Activated T-helper 2 cell treated with anti-CD3 and anti-CD28 coated beads, Interferon-gamma antibody, Interleukin-2, Interleukin-4, amounts not matched to agents 10 μg/mL and 5 μg/mL and 100 μg/mL, durations not matched to agents 14 hours and 24 hours and 36 hours (primary cell): ENCODE measurements at places on chromosomes 12 and 14.
A peak's percentile ranks its signal among the peaks of the same experiment; 100 is the strongest.

DNA sequence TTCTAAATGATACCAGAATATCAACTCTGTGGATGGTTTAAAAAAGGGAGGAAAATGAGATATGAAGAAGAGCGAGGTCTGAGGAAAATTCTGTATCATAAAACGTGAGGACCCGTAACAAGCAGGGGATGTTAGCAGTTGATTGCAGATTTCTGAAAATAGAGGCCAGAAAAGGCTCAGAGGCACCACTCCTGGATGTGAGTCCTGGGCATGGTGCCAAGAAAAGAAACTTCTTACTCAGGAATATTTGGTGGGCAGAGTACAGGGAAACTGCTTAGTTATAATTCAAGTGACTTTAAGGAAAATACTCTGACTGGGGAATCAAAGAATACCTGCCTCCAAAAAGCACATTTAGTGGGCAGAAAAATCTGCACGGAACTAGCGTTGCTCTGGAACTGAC lies 85.5 kb downstream of the PRICKLE1 start:
- DNase-seq, result no peak

DNA sequence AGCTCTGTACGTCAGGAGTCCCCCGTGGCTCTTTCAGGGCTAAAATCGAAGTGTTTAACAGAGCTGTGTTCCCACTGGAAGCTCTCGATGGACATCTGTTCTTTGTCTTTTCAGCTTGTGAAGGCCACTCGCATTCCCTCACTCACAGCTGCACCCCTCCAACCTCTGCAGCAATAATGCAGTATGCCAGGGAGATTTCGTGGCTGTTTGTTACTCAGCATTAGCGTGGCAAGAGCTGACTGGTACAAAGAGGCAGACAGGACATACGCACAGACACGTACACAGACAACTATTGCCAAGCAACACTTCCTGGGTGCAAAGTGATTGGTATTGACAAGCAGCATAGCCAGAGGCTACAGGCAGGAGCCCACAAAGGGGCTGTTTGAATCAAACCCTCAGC lies 11.8 kb upstream of the FBXO21 start:
- no peak for DNase-seq

GRCh38 chr14:104999361-104999760 lies 13.8 kb downstream of the CLBA1 start:
- DNase-seq, result no peak

GRCh38 chr14:90814806-90815571 lies 1.2 kb downstream of the TTC7B start:
- DNase-seq, result no peak

DNA sequence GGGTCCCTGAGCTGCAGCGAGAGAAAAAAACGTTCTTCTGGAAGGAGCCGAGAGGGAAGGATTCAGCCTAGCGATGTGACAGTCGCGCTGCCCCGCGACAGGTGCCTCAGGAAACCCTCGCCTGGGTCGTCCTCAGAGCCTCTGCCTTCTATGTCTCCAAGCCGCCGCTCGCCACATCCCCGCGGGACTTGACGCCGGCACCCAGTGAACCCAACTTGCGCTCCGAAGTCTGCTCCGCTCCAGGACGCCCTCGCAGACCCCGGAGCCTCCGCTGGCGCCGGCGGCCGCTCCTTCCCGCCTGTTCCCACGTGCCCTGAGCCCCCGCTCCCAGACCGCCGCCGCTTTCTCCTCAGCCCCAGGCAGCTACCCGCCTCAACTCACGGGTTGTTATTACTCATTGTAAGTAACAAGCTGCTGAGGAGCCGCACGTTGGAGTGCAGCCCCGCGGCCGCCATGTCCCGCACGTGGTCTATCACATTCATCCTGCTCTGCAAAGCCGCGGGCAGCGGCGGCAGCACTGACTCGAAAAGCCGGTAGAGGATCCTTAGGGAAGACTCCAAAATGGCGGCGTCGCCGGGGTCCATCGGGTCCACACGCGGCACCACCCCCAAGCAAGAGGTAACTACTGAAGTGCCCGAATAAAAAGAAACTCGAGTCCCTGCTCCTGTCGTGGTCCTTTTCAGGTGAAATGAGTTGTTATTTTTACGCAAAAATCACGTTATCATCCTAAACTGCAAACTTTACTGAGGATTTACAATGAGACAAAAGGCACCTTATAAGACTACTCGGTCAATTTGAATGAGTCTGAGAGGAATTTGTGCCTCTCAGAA lies at the start of gene ANAPC7:
Gene ANAPC7 (minus strand): TSS at position 563 of the 830 bp plus-strand sequence. CDS start 81 bp downstream, at position 482.
- DNase-seq, result peak; percentile 81

- no peak for DNase-seq
Observed at GRCh38 chr12:109686523-109686922, 27.1 kb upstream of the FAM222A start.

- no peak for DNase-seq
Observed at GRCh38 chr14:75703467-75703866, 42.4 kb downstream of the TTLL5 start.

DNA sequence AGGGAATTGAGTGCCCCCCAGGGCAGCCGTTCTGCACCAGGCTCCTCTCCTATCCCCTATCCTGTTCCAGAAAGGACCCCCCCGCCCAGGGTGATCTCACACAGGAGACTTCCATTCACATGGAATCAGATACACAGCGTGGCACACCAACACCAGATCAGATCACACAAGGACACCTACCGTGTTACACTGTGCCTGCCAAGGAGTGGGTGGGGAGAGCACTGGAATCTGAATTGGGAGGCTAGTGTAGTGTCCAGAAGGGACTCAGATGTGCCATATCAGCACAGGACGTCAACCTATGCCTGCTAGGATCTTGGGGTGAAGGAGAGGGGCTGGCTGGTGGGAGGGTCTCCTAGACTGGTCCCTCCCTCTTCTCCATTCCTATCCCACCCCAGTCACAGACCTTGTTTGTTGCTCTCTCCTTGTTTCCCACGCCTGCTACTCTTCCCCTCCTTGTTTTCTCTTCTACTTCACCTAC lies 2.3 kb downstream of the PTMS start:
- no peak for DNase-seq

- no peak for DNase-seq
Observed at GRCh38 chr12:31594681-31595080, 3.7 kb upstream of the DENND5B start.

DNA sequence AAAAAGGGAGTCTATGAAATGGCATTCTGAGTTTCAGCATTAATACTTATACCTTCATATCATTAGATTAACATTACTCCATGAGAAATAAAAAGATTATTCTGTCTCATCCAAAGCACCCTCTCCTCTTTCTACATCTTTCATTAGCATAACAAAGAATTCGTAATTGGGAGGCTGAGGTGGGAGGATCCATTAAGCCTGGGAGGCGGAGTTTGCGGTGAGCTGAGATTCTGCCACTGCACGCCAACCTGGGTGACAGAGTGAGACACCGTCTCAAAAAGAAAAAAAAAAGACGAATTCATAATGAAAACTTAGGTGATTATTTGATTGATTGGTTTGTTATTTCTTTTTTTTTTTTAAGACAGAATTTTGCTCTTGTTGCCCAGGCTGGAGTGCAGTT lies 1.8 kb upstream of the CDK17 start:
- no peak for DNase-seq

DNA sequence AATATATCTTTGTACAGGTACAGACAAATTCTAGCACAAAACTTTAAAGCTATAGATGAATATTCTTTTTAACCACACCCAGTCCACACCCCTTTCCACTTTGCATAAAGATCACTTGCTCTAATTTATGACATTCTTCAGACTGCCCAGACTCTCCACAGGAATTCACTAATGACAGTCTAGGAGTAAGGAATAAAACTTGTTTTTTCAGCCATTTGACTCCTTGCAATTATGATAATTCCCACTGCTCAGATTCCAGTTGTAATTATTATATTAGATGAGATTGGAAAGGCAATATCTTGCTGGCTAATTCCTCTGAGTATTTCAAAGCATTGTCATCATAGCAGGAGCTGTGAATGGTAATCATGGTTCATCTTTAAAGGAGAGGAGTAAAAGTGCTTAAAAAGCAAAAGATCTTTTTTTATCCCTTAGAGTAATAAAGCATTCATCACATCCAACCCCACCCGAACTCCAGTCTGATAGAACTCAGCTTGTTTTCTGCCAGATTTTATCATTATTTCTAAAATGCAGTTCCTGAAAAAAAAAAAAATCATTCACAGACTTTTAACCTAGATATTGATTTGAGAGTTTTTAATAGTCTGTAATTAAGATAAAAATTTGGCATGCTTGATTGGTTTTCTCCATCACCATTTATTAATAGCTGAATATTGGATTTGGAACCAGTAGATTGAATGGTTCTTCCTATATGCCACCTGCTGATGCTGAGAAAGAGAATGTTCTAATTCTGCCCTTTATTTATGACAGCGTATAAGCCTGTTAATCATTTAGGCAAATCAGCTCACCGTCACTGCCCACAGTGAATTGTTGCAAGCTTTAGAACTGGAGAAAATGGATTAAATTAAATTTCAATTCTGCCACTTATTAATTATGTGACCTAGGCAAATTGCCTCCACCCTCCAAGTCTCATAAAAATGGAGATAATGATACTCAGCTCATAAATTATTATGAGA lies 93.9 kb upstream of the RASSF8 start:
- DNase-seq, result no peak

DNA sequence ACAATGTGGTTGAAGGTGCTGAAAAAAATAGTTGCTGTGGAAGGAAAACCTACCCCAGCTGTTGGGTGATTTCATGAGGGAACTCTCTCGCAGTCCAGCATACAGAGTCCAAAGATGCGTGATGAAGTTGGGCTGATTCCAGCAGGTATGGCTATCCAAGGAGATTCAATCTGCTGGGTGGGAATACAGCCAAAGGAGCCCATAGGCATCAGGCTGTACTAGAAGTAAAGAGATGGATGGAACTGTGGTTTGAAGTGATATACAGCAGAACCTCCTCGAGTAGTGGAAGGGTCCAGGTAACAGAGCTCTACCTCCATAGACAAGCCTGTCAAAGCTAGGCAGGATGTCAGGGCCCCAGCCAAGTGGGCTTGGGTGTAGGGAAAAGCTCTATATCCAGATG lies 11.5 kb upstream of the TMTC2 start:
- no peak for DNase-seq

DNA sequence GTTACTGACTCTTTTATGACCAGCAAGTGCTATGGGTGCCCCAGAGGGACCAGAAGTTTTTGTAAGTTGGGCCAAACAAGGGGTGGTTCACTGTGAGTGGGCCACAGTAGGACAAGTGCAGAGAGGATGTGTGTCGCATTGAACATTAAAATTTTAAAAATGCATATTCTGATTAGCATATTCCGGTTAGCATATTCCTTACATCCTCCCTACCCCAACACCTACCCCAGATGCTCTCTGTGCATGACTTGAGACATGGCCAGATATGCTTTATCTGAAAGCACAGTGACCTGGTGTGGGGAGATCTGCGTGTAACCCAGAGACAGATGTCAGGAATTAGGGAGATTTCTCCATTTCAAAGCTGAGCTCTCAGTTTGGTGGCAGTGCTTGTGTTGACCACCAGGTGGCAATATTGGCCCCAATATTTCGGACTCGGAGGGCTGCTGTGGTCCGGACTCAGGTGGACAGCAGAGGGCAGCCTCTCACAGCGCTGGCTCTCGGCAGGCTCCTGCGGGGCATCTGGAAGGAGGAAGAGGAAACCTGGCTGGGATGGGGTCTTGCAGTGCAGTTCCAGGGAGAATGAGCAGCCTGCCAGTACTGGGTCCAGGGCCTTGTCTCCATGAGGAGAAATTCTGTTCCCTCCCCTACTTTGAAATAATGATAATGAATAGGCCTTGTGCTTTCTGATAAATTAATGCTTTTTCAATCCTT lies 1.6 kb upstream of the CEBPE start:
- peak; percentile 73 for DNase-seq

DNA sequence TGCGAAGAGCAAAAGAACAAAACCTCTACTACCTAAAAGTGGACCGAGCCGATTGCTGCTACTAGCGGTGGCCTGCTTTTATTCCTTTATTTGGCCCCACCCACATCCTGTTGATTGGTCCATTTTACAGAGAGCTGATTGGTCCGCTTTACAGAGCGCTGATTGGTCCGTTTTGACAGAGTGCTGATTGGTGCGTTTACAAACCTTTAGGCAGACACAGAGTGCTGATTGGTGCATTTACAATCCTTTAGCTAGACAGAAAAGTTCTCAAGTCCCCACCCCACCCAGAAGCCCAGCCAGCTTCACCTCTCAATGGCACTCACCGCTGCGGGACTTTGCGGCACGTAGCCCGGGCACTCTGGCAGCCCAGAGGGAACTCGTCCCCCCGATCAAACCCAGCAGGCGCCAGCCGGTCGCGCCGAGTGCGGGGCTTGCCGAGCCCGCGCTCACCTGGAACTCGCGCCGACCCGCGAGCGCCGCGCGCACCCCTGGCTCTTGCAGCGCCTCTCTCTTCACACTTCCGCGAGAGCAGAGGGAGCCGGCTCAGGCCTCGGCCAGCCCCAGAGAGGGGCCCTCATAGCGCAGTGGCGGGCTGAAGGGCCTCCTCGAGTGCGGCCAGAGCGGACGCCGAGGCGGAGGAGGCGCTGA lies 8.7 kb upstream of the FGD4 start:
- DNase-seq, result no peak

DNA sequence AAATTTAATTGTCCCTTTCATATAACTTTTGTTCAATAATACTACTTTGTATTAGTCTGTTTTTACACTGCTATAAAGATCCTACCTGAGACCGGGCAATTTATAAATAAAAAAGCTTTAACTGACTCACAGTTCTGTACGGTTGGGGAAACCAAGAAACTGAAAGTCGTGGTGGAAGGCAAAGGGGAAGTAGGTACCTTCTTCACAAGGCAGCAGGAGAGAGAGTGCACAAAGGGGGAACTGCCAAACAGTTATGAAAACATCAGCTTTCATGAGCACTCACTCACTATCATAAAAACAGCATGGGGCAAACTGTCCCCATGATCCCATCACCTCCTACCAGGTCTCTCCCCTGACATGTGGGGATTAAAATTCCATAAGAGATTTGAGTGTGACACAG lies 1069.0 kb downstream of the FSCB start:
- DNase-seq, result no peak
